Stimulated activated naive CD4-positive, alpha-beta T cell treated with Interleukin-2 at 50 U/mL for 16 hours (primary cell): ENCODE measurements at places on chromosomes 12 and 14.

- no peak for DNase-seq
Measured at GRCh38 chr12:92506460-92506859, 196.3 kb upstream of the PLEKHG7 start.

DNA sequence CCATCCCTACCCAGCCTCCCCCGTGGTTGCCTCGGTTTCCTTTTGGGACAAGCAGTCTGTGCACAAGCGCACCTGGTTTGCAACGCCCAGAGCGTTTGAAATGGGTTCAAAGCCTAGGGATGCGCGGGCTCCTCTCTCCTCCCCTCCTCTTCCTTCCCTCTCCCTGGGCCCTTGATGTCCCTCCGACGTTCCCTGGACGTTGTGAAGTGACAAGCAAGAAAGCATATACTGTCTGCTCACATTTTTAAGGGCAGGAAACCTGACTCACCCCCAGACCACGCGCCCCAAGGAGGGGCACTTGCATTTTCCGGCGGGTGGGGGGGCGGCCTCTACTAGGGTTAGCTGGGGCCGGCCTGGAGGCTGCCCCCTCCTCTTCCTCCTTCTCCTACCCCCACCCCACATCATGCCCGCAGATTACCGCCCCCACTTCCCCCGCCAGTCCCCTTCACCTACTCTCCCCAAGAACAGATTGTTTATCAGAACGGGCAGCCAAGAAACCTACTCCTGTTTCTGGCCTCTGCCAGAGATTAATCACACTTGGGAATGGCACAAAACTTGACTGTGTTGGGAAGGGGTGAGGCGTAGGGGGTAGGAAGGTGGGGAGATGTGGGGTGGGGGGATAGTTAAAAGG is 9.5 kb upstream of the IRF2BPL start:
- peak; percentile 35 for DNase-seq

DNA sequence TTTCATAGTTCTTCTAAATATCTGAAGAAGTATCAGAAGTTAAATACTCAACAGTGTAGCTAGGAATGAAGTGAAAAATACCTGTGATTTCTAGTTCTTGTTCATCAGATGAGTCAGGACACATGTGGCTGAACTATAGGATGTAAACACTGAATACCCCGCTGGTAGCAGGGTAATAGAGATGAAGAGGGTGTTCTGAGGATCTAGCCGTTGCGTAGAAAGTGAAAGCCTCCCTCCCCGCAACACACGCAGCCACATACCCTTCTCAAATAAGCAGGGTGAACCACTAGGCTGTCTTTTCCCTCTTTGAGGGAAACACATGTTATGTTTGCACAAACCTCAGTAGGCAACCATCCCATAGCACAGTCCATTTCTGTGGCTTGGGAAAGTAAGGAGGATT is 16.4 kb upstream of the RNASE12 start:
- DNase-seq: no peak

GRCh38 chr12:111991535-111991934 is 21.4 kb downstream of the TMEM116 start:
- no peak for DNase-seq

- DNase-seq: no peak
Measured at GRCh38 chr12:92668739-92669138, 34.0 kb upstream of the PLEKHG7 start.

DNA sequence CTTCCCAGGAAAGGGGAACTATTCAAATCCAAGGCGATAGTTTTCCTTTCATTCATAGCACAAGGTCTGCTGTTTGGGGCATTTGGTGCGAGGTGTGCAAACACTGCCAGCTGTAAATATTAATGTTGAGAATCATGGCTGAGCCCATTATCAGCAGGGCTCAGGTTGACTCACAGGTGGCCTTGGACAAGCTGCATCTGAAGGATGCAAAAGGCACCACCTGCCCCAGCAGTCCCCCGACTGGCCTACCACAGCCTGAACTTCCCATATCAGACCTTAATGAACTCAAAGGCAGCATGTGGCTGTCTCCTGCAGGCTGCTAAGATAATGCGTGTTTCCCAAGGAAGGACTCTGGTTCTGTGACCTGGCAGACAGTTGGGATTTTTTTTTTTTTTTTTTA is 93.3 kb upstream of the MAP1LC3B2 start:
- no peak for DNase-seq

GRCh38 chr12:52791271-52792184 is 4.4 kb downstream of the KRT3 start:
- no peak for DNase-seq

- no peak for DNase-seq
Measured at GRCh38 chr14:31611778-31612433, 50.7 kb downstream of the NUBPL start.

- no peak for DNase-seq
Measured at GRCh38 chr12:29395356-29395755, 14.4 kb upstream of the ERGIC2 start.

GRCh38 chr14:72894623-72895378 is 900 bp upstream of the DPF3 start:
- DNase-seq: no peak

- DNase-seq: no peak
Measured at GRCh38 chr12:24584032-24584675, 364.7 kb downstream of the BCAT1 start.

DNA sequence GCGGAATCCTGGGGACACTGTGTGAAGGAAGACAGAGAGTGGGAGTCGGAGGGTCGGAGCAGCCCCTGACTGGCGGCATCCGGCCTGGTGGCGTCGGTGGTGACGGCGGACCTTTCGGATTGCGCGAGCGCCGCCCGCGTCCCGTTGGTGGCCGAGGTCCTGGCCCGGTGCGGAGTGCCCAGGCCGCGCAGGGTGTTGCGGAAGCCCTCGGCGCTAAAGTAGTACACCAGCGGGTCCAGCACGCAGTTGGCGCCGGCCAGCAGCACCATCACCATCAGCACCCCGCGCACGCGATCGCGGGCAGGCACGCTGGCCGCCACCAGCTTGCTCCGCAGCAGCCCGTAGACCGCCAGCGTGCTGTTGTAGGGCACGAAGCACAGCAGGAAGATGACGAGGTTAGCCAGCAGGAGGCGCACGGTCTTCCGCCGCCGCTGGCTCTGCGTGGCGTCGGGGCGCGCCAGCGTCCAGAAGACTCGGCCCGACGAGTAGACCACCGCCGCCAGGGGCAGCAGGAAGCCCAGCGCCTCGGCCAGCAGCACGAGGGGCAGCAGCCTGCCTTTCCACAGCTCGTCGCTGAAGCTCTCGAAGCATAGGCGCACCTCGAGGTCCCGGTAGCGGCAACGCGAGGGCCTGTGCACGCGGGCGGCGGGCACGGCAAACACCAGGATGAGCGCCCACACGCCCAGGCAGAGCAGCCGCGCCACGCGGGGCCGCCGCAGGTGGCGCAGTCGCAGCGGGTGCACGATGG is 13.1 kb upstream of the CHD4 start:
- peak; percentile 23 for DNase-seq

GRCh38 chr14:64196814-64197411 is 97.3 kb downstream of the ESR2 start:
- no peak for DNase-seq

GRCh38 chr12:21305661-21306060 is 29.1 kb downstream of the SLCO1A2 start:
- DNase-seq: no peak

DNA sequence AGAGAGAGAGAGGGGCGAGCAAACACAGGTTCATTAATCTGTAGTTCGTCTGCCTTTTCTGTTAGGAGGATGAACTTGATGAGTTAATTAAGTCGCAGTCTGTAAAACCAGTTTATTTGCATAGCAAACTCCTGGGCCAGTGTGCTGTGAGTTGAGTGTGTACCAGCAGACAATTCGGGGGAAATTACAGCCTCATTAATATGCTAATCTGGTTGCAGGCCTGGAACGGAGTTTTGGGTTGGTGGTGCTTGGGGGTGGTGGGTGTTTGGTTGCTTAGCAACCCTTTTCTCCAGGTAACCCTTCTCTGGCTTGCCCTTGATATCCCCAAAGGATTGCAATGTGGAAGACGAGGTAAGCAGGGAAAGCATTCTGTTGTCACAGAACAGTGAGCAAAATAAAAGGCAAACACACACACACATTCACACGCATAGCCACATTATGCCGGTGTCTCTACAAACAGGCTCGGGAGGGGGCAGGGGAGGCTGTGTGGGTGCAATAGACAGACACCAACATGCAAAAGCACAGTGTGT is 29.2 kb upstream of the LHX5 start:
- DNase-seq: no peak

DNA sequence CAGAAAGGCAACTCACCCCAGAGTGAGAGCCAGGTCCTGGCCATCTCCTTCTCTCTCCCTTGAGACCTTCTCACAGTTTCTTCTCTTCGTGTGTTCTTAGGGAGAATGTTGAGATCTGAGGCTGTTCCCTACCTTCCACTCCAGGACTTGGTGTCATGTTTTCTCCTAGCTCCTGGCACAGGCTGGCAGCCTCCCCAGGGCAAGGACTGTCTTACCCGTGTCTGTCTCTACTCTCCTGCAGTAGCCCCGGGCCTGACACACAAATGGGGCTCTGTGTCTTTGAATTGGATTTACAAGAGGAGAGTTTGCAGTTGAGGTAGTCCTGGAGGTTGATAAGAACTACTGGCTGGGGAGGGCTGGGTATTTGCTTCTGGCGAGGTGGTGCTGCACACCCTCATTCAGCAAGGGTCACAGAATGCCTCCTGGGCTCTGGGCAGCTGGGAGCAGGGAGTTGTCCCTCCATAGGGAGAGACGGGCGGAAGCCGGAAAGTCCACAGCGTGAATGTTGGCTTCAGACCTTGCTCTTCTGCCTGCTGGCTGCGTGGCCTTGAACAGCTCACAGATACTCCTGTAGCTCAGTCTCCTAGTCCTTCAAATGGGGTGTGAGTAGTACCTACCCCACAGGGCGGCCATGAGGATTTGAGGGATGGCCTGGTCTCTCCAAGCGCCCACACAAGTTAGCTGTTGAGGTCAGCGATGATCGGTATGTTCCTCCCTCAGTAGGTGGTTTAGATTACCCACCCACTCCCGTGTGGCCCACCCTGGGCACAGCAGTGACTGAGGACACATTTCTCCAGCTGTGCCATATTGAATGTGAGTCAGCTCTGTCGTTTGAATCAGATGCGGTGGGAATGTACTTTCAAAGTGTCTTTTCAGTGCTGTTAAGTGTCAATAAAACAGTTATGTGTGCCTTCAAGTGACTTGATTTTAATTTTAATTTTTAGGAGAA is 10.2 kb downstream of the EP400 start:
- no peak for DNase-seq

DNA sequence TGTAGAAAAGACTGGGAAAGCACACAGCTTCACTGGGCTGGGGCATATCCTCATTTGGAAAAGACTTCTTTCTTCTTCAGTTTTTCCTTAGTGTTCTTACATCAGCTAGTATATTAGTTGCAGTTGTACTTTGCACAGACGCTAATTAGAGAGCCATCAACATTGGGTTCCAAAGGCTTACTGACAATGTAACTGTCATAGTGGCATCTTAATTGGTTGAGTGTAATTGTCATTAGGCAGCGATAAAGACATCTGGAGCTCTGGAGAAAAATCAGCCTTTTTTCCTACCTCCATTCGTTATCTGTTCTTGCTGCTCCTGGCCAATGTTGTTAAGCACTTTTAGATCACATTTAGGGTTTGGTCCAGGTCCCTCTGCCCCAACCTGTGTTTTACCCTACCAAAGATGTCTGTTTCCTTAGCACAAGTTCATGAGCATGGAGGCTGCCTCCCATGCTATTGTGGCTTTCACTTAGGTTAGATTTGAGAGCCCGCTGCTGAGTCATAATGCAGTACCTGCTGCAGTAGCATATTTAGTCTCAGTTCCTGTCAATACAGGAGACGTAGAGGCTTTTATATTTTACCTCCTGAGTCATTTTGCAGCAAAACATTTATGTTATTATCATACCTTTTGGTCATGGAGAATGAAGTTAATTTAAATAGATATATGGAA is 49.2 kb downstream of the FBXW8 start:
- peak; percentile 40 for DNase-seq

DNA sequence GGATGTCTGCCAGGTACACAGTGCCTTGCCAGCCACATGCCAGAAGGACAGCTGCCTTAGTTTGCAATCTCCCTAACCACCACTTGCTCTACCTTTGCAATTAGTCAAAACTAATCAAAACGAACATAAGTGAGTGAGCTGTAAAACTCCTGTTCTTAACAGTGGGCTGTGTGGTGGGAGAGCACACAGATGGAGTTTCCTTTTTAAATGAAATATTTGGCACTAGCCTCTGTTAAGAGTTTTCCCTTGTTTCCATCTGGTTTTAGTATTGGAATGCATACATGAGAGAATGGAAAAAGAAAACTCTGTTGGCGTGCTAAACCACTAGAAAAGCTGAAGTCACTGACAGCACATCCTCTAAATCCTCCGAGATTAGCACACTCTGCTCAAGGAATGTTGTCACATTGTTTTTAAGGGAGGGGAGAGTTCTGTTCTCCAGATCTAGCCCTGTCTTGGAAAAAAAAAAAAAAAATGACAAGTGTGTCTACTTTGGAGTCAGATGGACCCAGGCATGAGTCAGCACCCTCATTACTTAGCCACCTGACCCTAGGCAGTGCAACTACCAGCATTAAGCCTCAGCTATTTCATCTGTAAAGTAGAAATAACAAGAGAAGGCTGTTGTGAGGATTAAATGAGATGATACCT is 83.9 kb downstream of the STXBP6 start:
- no peak for DNase-seq

DNA sequence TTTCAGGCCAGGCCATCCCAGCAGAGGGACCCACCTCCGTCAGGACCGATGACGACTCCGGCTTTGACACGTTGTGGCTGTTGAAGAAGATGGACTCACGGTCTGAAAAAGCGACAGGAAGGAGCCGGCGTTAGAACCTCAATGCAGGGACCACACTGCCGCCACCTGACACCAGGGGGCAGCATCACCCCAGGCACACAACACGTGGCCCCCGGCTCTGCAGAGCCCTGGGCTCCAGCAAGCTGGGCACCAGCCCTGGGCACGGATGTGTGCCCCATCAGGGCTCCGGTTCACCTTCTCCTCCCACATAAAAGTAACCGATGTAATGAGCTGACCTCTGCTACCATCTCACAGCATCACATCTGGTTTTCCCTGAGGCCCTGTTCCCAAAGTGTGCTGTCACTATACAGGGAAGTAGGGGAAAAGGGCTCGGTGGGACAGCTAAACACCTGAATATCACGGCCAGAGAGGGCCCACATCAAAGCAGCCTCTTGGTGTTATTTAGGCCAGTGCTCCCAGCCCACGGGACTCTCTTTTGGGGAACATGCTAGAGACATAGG is 29.0 kb downstream of the CHGA start:
- peak; percentile 67 for DNase-seq

- DNase-seq: no peak
Measured at GRCh38 chr14:90408713-90409112, 11.9 kb downstream of the CALM1 start.

DNA sequence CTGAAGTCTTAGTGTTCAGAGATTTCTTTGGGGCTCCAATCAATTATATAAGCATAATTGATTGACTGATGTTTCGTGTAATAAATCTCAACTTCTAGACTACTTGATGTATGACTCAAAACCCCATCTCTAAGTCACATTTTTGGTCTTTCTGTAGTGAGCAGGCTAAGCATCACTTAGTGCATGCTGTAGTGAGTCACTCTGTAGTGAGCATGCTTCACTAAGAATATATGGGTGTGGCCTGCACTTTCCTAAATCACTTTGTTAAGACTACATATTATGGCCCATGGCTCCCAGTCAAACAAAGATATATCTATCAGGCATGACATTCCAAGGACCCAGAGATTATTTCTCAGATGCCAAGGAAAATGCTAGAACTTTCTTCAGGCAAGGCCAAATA is 909.4 kb upstream of the LRFN5 start:
- DNase-seq: no peak

GRCh38 chr14:100678469-100678828 is 48.2 kb upstream of the DLK1 start:
- no peak for DNase-seq

- DNase-seq: no peak
Measured at GRCh38 chr12:32587581-32588495, 91.3 kb upstream of the DNM1L start.
